ENCODE measurements at places on chromosomes 5 and 9.

GRCh38 chr9:8754751-8755150 lies 955.2 kb upstream of the DMAC1 start:
- no peaks in the 10 kb centered on the region for H3K36me3 ChIP-seq
- no peak overlapping the region for H3K4me3 ChIP-seq
- peaks cover 19% of the 10 kb centered on the region for H3K4me1 ChIP-seq
- DNase-seq = no peak
- H3K27me3 ChIP-seq = no peaks in the 10 kb centered on the region

GRCh38 chr5:157295247-157295646 lies 29.3 kb downstream of the CYFIP2 start:
- H3K27ac ChIP-seq = no peak overlapping the region
- H3K4me1 ChIP-seq = no peaks in the 10 kb centered on the region
- H3K4me3 ChIP-seq = no peak overlapping the region
- peaks cover 96% of the 10 kb centered on the region for H3K36me3 ChIP-seq
- DNase-seq = no peak

DNA sequence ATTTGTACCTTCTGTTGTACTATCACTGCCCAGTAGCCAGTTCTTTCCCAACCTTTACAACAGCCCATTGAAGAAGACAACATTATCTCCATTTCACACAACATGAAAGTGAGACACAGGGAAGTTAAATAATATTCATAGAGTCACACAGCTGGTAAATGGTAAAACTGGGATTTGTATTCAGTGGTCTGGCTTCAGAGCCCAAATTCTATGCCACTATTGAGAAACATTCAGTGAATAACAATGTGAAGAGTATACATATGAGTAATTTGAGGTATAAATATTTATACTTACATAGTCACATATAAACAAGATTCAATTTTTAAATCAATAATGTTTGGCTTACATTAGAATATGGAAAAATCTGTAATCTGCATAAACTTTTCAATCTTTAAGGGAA lies 13.8 kb downstream of the SMIM15 start:
- no peaks in the 10 kb centered on the region for H3K36me3 ChIP-seq
- H3K4me1 ChIP-seq = no peaks in the 10 kb centered on the region
- H3K27ac ChIP-seq = no peak overlapping the region
- no peaks in the 10 kb centered on the region for H3K27me3 ChIP-seq

- no peaks in the 10 kb centered on the region for H3K36me3 ChIP-seq
- no peak overlapping the region for H3K4me3 ChIP-seq
- no peak overlapping the region for H3K27ac ChIP-seq
- peaks cover 12% of the 10 kb centered on the region for H3K4me1 ChIP-seq
- no peak for DNase-seq
- no peaks in the 10 kb centered on the region for H3K27me3 ChIP-seq
Observed at GRCh38 chr5:171432076-171432475, 12.6 kb downstream of the FGF18 start.

DNA sequence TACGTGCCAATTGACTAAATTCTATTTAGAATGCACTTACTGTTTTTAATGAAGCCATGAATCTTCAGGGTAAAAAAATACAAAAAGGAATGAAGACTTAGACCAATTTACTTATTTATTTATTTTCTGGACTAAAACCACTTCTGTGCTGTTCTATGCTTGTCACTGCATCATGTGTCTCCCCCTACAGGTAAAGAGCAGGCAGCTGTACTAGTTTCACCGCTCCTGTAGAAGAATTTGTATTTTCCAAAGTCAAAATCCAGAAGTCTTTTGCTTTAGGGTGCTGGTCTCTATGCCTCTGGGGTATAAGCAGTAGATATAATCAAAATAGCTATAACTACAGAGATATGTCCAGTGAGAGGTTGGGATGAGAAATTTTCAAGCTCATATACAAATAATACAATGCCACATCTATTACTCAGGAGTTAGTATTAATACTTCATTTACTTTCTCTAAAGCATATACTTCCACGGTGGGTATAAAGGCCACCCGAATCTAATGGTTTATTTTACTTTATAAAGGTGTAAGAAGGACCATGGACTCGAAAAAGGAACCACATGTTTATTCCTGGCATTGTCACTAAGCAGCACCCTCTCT lies 591.5 kb downstream of the RAB3C start:
- H3K4me3 ChIP-seq = no peak overlapping the region
- H3K4me1 ChIP-seq = no peaks in the 10 kb centered on the region
- DNase-seq = peak; percentile 23
- H3K27me3 ChIP-seq = no peaks in the 10 kb centered on the region
- no peaks in the 10 kb centered on the region for H3K36me3 ChIP-seq
- no peak overlapping the region for H3K27ac ChIP-seq

GRCh38 chr5:35838370-35839042 lies 18.2 kb upstream of the IL7R start:
- H3K27ac ChIP-seq = no peak overlapping the region
- no peaks in the 10 kb centered on the region for H3K27me3 ChIP-seq
- H3K36me3 ChIP-seq = no peaks in the 10 kb centered on the region
- DNase-seq = no peak

- no peak overlapping the region for H3K4me3 ChIP-seq
- H3K27me3 ChIP-seq = peaks cover 4% of the 10 kb centered on the region
- H3K27ac ChIP-seq = no peak overlapping the region
- DNase-seq = no peak
- H3K4me1 ChIP-seq = peaks cover 3% of the 10 kb centered on the region
- H3K36me3 ChIP-seq = peaks cover 2% of the 10 kb centered on the region
Observed at GRCh38 chr5:1219768-1220100, 5.4 kb upstream of the SLC6A18 start.

- no peak overlapping the region for H3K4me3 ChIP-seq
- H3K27ac ChIP-seq = no peak overlapping the region
- peaks cover 12% of the 10 kb centered on the region for H3K4me1 ChIP-seq
- no peak for DNase-seq
- H3K27me3 ChIP-seq = no peaks in the 10 kb centered on the region
- no peaks in the 10 kb centered on the region for H3K36me3 ChIP-seq
Observed at GRCh38 chr5:124515497-124516245, 230.8 kb downstream of the ZNF608 start.

GRCh38 chr5:113552137-113552536 lies 38.6 kb downstream of the YTHDC2 start:
- H3K4me1 ChIP-seq = no peaks in the 10 kb centered on the region
- no peak for DNase-seq
- no peak overlapping the region for H3K27ac ChIP-seq
- H3K4me3 ChIP-seq = no peak overlapping the region

GRCh38 chr9:126533926-126534310 lies 79.8 kb upstream of the LMX1B start:
- H3K27me3 ChIP-seq = no peaks in the 10 kb centered on the region
- DNase-seq = no peak
- H3K27ac ChIP-seq = no peak overlapping the region
- no peaks in the 10 kb centered on the region for H3K36me3 ChIP-seq
- H3K4me3 ChIP-seq = no peak overlapping the region

DNA sequence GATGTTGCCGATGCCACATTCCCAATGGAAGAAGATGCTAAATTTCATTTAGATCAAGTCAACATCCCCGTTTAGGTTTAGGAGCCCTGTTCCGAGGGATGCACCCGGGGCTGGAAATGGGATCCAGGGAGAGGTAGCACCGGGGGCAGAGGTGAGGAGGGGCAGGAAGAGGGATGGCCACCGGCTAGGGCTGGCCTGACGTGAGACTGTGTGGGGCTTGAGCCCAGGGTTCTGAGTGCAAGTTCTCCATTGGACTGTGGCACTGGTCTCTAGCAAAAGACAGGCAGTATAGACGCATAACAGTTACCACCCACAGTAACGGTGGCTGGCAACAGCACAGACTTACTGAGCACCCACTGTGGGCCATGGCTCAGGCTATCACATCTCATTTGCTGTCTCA lies 209.0 kb upstream of the MVB12B start:
- no peaks in the 10 kb centered on the region for H3K36me3 ChIP-seq
- DNase-seq = no peak
- no peaks in the 10 kb centered on the region for H3K27me3 ChIP-seq

DNA sequence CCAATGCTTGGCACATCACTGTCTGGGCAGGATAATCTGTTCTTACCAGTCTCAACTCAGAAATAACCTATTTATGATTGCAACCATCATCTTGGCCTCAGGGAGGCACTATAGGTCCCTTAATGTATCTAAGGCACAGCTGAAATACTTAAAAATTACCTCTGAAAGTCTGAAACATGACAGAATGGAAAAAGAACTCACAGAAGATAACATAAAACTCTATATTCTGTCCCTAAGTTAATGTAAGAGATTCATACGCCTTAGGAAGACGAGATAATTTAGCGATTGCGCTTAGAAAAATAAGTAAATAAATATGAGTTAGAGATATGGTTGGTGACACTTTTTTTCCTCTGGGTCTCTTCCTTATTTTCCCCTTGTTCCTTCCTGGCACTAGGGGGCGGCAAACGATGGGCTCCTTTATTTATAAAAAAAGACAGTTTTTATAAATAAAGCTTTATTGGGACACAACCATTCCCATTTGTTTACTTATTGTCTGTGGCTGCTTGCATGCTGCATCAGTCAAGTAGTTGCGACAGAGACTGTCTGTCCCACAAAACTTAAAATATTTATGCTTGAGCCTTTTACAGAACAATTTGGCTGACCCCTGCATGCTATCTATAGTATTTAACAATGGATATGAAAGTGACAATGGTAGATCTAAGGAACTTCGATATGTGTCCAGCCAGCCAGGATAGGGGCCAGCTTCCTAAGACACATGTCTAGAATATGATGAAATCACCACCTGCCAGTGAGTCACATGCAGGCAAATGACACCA lies 79.6 kb downstream of the PDE4D start:
- no peak overlapping the region for H3K27ac ChIP-seq
- no peaks in the 10 kb centered on the region for H3K4me1 ChIP-seq
- H3K27me3 ChIP-seq = no peaks in the 10 kb centered on the region
- no peaks in the 10 kb centered on the region for H3K36me3 ChIP-seq
- peak; percentile 54 for DNase-seq

GRCh38 chr9:5553211-5553610 lies 42.9 kb downstream of the PDCD1LG2 start:
- no peak overlapping the region for H3K4me3 ChIP-seq
- H3K4me1 ChIP-seq = peaks cover 5% of the 10 kb centered on the region
- DNase-seq = no peak
- no peaks in the 10 kb centered on the region for H3K27me3 ChIP-seq
- no peak overlapping the region for H3K27ac ChIP-seq
- H3K36me3 ChIP-seq = no peaks in the 10 kb centered on the region

GRCh38 chr5:13403351-13403750 lies 541.1 kb downstream of the DNAH5 start:
- peaks cover 2% of the 10 kb centered on the region for H3K4me1 ChIP-seq
- no peak for DNase-seq
- H3K27ac ChIP-seq = no peak overlapping the region
- no peaks in the 10 kb centered on the region for H3K36me3 ChIP-seq
- H3K4me3 ChIP-seq = no peak overlapping the region

- H3K27ac ChIP-seq = no peak overlapping the region
- no peaks in the 10 kb centered on the region for H3K27me3 ChIP-seq
- H3K4me3 ChIP-seq = no peak overlapping the region
- no peak for DNase-seq
- no peaks in the 10 kb centered on the region for H3K4me1 ChIP-seq
- no peaks in the 10 kb centered on the region for H3K36me3 ChIP-seq
Observed at GRCh38 chr5:172474293-172474692, 20.0 kb upstream of the SH3PXD2B start.

GRCh38 chr5:177591690-177592009 lies 353 bp upstream of the TMED9 start:
- H3K4me3 ChIP-seq = peak overlapping the region; percentile 99
- no peak for DNase-seq
- H3K27ac ChIP-seq = no peak overlapping the region
- H3K36me3 ChIP-seq = peaks cover 29% of the 10 kb centered on the region
- no peaks in the 10 kb centered on the region for H3K27me3 ChIP-seq

DNA sequence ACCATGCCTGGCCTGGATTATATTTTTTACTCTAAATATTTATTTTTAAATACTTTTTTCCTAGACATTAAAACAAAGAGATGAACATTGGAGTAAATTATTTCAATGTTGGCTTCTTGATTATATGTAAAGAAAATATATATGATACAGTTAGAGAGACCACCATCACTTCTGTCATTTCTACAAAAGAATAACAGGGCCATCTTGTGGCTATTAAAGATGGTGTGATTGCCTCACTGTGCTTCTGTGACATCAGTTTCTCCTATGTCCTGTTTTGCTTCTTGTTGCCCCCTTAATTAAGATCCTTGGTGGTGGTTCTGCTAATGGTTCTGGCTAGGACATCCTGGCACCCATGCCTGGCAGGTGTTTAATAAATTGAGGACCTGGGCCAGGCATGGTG lies 32.9 kb downstream of the NDFIP1 start:
- no peak overlapping the region for H3K27ac ChIP-seq
- H3K4me3 ChIP-seq = no peak overlapping the region
- no peak for DNase-seq
- no peaks in the 10 kb centered on the region for H3K4me1 ChIP-seq

- H3K4me1 ChIP-seq = no peaks in the 10 kb centered on the region
- H3K27me3 ChIP-seq = no peaks in the 10 kb centered on the region
- no peak overlapping the region for H3K27ac ChIP-seq
- H3K36me3 ChIP-seq = no peaks in the 10 kb centered on the region
Observed at GRCh38 chr9:1531424-1531823, 481.3 kb downstream of the DMRT2 start.

- H3K4me3 ChIP-seq = no peak overlapping the region
- H3K27ac ChIP-seq = no peak overlapping the region
- H3K36me3 ChIP-seq = no peaks in the 10 kb centered on the region
Observed at GRCh38 chr9:1046639-1047572, 3.3 kb upstream of the DMRT2 start.

DNA sequence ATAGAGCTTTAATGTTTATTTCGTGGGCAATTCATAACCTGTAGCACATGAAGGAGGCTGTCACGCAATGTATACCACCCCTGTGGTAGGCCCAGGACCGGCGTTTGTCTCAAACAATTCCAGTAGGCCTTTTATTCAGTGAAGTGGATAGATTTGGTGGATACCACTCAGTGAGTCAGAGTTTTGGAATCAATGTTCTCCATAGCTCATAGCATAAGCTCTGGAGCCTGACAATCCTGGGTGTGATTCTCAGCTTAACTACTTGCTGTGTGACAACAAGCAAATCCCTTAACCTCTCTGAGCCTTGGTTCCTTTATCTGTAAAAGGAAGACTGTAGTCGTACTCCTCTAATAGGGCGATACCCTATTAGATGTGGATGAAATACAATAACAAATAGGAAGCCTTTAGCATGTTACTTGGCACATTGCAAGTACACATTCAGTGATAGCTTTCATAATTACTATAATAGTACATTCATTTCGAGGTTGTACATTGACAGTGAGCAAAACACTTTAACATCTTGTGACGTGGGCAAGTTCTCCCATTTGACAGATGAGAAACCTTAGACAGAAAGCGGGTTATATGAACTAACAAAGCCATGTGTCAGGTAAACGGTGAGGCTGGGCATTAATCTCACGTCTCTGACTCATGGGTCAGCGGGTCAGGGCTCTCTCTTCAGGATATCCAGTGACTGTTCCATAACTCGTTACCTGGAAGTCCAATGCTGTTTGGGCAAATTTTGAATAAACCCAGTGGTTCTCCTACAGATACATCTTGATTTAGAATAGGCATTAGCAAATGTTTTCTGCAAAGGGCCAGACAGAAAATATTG lies 130.8 kb downstream of the C9orf152 start:
- no peaks in the 10 kb centered on the region for H3K27me3 ChIP-seq
- peaks cover 6% of the 10 kb centered on the region for H3K4me1 ChIP-seq
- H3K27ac ChIP-seq = no peak overlapping the region
- peaks cover 37% of the 10 kb centered on the region for H3K36me3 ChIP-seq
- DNase-seq = no peak
- H3K4me3 ChIP-seq = no peak overlapping the region

All from neuronal stem cell (in vitro differentiated cells).